ENCODE measurements at places on chromosomes 12 and 14.

DNA sequence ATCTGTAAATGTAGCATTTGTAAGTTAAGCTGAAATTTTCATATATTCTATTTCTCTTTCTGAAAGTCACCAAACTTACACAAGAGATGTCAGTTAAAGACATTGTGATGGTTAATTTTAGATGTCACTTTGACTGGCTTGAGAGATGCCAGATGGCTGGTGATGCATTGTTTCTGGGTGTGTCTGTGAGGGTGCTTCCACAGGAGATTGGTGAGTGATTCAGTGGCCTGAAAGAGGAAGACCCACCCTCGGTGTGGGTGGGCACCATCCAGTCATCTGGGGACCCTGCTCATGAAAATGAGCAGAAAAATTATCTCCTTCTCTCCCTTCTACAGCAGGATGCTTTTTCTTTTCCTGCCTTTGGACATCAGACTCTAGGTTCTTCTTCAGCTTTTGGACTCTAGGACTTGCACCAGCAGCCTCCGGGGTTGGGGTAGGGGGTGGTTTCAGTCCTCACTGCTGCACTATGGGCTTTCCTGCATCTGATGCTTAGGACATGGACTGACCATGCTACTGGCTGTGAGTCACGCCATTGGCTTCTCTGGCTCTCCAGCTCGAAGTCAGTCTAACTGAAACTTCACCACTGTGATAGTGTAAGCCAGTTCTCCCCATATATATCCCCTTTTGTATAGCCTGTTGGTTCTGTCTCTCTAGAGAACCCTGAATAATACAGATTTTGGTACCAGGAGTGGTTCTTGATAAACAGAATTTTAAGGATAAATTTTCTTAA lies 20.9 kb downstream of the PDE6H start:
- DNase-seq = no peak

- DNase-seq = no peak
Observed at GRCh38 chr12:111201495-111202236, 167.2 kb downstream of the PHETA1 start.

GRCh38 chr12:65121049-65121955 lies at the start of gene WIF1:
WIF1 (minus strand) TSS chr12:65121305; CDS start chr12:65121191, 114 bp downstream.
- peak; percentile 62 for DNase-seq

DNA sequence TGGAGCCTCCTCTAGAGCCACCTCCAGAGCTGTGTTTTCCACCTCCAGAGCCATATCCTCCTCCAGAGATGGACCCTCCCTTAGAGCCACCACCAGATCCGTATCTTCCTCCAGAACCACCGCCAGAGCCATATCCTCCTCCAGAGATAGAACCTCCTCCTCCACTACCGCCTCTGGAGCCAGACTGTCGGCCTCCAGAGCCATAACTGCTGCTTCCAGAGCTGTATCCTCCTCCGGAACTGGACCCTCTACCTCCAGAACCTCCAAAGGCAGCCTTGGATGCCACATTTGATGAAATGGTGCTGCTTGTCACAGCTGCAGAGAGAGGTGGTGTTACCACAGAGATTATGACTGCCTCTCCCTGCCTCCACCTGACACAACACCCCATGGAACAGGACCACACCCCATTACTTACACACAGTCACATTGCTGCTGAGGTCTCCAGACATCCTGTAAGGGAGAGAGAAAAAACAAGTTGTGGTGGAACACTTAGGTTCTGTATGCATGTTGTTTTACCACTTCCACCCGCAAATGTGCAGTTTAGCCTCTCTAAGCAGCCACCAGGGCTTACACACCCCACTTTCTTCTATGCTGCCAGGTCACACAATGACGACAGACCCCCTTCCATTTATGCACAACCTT lies 6.8 kb downstream of the KRT2 start:
- no peak for DNase-seq

GRCh38 chr12:30796313-30796780 lies 41.6 kb upstream of the CAPRIN2 start:
- peak; percentile 16 for DNase-seq

- DNase-seq = peak; percentile 66
Observed at GRCh38 chr14:49598189-49598484, 603 bp upstream of the LRR1 start.

DNA sequence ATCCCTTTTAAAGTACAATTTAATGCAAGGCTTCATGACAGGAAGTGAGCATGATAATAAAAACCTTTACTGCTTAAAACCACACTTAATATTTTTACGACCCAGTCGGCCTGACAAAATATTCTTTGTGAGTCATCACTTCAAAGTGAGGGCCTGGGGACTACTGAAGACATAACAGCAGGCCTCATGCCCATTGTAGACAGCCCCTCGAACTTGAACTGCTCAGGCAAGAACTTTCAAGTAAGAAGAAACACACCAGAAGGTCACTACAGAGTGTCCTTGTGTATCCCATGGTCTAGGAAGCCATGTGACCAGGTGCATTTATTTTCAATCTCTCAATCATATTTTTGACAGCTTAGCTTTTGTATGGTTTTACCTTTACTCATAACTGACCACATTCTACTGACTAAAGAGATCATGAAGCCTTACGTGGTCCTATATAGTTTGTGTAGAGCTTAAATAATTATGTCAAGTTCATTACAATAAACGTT lies 61.4 kb upstream of the MANSC4 start:
- DNase-seq = no peak

DNA sequence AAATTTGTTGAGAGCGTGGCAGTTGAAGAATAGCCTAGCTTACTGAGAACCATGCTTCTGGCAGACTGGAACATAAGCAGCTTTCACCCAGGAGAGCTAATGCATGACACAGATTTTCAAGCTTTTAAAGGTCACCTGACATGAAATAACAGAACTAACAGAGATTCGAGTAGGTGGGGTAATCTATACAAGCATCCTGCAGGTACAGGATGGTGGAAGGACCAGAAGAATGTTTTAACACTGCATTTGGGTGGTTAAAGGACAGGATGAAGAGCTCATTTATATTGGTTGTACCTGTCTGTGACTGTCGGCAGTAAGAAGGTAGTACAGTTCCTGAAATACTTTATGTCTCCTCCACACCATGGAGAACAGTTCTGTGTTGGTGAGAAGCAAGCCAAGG lies 8.9 kb downstream of the PELI2 start:
- peak; percentile 96 for DNase-seq

DNA sequence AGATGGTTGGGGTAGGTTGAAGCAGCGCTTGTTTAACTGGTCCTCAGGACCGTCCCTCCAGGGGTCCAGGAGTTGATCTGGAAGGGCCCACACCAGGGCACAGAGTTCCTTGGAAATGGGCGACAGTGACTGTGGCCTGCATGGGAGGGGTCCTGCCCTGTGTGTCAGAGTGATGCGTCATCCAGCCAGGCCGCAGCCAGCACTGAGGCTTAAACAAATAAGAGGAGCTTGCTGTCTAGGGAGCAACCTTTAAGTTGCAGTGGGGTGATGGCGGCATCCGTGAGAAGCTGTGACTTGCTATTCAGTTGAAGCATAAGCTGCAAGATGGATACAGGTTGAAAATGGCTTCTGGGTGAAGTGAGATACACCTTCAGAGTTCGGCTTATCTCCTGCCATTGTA lies 20.2 kb downstream of the DCAF4 start:
- no peak for DNase-seq

DNA sequence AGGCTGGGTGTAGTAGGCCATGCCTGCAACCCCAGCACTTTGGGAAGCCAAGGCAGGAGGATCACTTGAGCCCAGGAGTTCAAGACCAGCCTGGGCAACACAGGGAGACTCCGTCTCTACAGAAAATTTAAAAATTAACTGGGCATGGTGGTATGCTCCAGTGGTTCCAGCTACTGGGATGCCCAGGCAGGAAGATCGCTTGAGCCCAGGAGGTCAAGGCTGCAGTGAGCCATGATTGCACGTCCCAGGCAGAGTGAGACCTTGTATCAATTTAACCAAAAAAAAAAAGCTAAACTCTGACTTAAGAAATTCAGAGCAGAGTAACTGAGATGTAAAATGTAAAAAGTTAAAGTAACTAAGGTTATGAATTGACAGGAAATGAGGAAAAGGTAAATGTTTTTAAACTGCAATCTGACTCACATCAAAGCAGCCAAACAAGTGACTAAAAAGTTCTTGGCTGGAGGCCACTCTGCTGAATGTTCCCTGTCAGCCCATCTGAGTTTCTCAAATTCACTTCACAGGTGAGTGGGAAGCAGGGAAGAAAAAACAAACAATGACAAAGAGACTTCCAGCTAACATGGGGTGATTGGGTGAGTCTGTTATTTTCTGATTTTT lies 21.3 kb downstream of the PRKD1 start:
- no peak for DNase-seq

DNA sequence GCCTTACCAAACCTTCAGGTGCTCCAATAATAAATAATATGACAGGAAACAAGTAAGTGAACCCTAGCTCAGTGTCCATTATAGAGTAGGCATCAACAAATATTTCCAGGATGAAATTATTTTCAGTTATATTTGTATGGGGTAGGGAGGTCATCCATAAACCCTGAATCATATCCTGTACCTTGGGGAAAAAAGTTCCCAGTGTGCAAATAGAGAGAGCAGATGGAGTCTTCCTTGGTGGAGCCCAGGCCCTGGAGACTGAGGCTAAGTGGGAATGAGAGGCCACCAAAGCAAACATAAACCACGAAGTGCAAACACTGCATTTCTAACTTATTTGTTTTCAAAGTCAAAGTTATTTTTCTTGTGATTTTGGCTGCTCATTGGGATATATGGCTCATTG lies 8.5 kb upstream of the ERP27 start:
- no peak for DNase-seq

Data from NCI-H82 (cell line).